NCI-H526 (cell line): ENCODE measurements at places on chromosomes 1 and 21.
A peak's percentile ranks its signal among the peaks of the same experiment; 100 is the strongest.

GRCh38 chr1:80418134-80418533 is 1382.6 kb upstream of the ADGRL2 start:
- DNase-seq: no peak

DNA sequence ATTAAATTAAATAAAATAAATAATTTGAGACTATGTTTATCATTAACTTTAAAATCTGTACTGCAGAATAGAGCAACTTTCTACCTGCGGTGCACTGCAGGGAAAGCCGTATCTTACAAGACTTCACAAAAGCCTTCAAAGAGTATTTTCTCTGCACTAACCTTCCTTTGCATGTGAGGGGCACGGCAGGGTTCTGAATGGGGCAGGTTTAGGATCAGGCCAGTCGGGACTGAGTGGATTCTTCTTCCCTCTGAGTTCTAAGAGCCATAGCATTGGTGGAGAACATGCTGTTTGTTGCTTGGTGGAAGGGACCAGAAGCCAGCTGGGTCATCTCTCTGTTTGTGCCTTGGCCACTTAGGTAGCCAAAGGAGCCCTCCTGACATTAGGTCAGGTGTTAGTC is 55.2 kb upstream of the LGALS8 start:
- DNase-seq: no peak

- DNase-seq: no peak
Observed at GRCh38 chr1:3584915-3585314, 26.4 kb downstream of the MEGF6 start.

DNA sequence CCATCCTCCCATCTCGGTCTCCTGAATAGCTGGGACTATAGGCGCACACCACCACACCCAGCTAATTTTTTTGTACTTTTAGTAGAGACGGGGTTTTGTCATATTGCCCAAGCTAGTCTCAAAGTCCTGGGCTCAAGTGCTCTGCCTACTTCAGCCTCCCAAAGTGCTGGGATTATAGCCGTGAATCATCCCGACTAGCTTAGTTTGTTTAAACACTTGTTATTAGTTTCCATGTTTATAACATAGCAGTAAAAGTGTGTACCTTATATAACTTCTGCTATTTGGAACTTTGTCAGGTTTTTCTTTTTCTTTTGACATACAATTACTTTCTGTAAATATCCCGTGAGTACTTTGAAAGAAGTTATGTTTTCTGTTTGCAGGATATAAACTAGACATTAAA is 60.6 kb upstream of the C1orf21 start:
- no peak for DNase-seq

- no peak for DNase-seq
Observed at GRCh38 chr1:235199441-235199840, 38.4 kb upstream of the RBM34 start.

- DNase-seq: peak; percentile 63
Observed at GRCh38 chr21:42521384-42521783, 7.7 kb downstream of the SLC37A1 start.

GRCh38 chr1:42940851-42941639 is 17.6 kb downstream of the SLC2A1 start:
- no peak for DNase-seq

DNA sequence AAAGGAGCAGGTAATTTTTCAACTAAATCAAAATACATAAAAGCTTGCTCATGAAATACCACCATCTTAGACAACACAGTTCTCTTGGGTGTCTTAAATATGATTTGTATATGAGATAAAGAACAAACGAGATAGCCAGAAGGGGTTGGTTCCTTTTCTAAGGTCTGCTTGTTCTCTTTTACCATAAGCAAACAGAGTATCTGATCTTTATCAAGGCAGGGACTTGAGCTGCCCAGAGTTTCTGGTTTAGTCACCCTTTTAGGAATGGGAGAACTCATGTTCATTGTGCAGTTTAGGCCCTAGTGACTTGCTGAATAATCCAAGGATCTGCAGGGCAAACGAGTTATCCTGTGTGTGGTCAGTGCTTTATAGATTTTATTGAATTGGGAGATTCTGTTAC is 3.0 kb upstream of the SUCO start:
- peak; percentile 58 for DNase-seq

DNA sequence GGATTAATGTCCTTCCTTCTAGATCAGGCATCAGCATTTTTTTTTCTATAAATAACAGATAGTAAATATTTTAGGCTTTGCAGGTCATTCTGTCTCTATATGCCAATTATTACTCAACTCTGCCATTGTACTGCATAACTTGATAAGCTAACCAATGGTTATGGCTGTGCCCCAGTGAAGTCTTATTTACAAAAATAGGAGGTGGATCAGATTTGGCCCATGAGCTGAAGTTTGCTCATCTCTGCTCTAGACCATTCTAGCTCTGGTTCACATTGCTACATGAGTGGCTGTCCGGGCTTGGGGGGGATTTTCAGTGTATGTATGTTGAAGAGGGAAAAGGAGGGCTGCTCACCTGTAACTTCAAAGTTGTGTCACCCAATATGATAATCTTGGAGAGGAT is 10.1 kb downstream of the RAB7B start:
- DNase-seq: no peak

DNA sequence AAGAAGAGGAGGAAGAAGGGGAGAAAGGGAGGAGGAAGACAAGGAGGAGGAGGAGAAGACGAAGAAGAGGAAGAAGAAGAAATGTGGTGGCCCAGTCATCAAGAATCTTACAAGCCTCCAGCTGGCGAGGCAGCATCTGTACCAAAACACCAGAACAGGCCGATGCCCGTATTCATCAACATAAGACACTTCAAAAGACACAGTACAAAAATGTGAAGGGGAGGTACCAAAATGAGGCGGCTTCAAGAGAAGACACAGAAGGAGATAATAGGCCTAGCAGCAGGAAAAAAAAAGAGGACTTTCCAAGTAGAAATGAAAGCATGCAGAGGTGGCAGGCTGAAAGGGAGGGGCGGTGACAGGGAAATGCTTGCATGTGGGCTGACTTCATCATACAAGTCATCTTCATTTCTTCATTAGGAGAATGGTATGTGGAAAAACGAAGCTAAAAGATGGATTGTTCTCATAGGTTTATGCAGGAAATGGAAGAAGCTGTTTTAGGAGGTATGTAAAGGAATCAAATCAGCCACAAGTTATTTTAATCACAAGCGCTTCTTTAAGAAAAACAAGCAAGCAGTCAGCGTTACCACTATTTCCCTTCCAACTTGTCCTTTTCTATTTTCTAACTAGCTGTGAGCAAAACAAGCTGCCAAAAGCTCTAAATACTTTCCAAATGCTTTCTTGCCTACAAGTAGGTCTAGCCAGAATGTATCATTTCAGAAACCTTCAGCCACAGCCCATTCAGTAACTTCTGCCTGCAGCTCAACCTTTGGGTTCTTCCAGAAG is 192.3 kb downstream of the SLC45A1 start:
- DNase-seq: no peak

DNA sequence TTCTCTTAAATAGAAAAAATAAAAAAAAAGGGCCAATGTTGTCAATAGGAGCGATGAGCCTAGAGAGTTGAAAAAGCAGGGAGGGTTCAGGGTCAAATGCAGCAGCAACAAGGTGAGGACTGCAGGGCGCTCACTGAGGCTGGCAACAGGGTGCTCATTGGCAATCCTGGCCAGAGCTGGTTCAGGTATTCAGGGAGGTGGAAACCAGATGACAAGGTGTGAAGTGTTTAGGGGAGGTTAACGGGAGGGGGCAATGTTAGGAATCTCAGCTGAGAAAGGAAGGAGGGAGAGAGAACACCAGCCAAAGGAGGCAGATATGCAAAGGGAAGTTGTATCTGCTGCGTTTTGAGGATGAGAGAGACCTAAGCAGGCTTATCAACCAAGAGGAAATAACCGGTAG is 129.8 kb upstream of the DAB1 start:
- DNase-seq: no peak

DNA sequence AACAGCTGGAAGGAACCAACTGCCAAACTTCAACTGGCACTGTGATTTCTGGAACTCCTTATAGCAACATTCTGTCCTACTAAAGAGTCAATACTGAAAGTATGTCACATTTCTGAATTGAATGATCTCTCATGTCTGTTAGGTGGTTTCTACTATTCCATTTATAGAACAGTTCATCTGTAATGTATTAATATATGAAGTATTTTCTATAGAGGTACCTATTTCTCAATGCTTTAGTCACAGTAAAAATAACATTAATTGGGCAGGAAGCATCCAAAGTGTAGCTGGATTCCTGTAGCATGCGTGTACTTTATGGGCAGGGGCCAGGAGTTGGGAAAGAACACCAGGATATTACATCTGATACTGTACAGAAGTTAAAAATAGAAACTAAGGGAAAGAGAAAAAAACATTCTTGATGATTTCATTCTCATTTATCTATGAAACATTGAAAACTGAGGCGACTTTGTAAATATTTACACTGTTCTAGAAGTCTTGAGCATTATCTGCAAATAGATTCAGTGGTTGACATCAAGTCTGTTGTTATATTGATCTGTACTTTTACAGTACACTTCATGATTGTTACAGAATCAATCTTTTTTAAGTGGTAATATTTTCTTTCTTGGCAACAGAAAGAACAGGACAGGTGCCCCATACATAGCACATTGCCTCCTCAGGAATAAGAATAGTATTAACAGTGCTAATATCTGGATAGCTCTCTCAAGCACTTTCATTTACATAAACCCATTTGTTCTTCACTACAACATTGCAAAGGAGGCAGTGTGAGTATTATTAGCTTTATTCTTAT is 6.2 kb upstream of the ZNF281 start:
- no peak for DNase-seq

DNA sequence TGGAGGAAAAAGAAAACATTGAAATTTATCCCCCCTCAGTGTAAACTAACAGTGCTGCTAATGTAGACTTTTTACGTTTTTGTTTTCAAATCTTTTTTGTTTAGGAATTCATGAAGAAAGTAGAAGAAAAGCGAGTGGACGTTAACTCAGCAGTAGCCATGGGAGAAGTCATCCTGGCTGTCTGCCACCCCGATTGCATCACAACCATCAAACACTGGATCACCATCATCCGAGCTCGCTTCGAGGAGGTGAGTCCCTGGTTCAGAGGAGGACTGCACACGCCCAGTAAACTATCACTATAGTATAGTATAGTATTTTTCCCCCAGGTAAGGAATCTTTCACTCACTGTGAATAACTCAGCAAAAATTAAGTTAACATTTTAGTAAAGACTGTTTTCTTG is 37.8 kb upstream of the BMP8A start:
- no peak for DNase-seq

GRCh38 chr1:184892116-184892515 is 82.2 kb downstream of the NIBAN1 start:
- no peak for DNase-seq

DNA sequence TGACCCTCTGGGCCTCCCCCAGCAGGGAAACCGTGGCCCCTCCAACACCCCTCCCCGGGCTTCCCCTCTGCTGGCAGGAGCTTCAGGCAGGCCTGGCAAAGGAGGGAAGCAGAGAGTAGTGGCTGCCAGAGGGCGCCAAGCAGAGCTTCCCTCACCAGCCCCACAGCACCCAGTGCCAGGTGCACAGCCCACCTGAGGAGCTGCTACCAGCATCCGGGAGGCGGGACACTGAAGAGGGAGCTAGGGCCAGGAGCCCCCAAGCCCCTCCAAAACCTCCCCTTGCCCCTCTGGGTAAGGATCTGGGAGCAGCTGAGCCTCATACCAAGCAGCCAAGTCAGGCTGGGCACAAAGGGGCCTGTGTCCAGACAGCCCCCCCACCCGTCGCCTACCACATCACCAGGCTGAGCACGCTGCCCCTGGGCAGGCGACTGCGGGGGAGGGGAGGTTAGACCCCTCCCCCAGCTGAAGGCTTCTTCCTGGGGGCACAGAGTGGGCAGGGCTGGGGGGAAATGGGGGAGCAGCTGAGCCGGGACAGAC is 19.6 kb downstream of the CCDC24 start:
- no peak for DNase-seq

- DNase-seq: no peak
Observed at GRCh38 chr1:100298512-100298911, 32.5 kb downstream of the RTCA start.

DNA sequence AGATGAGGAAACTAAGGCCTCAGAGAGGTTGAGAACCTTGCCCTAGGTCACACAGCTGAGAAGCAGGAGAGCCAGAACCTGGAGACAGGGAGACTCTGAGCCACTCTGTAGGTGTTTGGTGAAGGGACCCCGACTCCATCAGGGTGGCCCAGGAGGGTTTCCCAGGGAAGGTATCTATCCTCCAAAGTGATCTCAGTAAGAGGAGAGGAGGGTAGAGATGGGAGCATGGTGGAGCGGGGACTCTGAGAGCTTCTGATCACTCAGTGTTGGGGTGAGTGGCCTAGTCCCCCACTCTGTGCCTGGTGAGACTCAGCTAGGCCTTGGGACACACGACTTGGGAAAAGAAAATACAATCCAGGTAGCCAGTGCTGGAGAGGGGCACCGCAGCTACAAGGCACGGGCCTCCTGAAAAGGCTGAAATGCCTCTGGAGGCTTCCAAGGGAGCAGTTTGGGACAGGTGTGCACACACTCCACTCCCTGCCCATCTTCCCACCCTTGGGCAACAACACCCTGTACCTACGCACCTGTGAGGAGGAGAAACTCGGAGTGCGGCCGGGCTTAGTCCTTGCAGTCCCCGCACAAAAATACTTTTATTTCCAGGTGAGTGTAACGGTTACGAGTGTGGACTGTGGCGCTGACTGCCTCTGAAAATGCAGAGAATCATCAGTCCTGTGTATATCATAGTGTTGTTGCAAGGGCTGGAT is 80.8 kb downstream of the CAMK2N1 start:
- DNase-seq: no peak

DNA sequence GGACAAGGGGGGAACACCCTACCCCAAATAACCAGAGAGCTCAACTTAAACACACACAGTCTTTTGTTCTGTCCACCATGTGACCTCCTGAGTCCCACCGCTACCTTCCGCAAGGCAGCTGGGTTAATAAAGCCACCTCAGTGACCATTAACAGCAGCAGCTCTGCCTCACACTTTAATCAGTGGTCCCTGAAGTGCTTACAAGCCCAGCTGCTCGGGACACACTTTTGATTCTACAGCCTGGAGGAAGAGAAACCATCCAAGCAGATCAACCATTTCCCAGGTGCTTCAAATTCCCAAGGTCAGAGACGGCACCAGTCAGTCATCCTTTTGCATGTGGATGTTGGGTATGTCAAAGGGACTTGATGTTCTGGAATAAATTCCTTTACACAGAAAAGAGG is 70.1 kb downstream of the KCNJ15 start:
- no peak for DNase-seq

GRCh38 chr1:167196166-167196565 is 24.5 kb upstream of the POU2F1 start:
- DNase-seq: no peak

GRCh38 chr1:110714374-110714995 is 39.7 kb upstream of the KCNA3 start:
- no peak for DNase-seq

- DNase-seq: no peak
Observed at GRCh38 chr1:8903410-8903809, 24.9 kb upstream of the ENO1 start.

DNA sequence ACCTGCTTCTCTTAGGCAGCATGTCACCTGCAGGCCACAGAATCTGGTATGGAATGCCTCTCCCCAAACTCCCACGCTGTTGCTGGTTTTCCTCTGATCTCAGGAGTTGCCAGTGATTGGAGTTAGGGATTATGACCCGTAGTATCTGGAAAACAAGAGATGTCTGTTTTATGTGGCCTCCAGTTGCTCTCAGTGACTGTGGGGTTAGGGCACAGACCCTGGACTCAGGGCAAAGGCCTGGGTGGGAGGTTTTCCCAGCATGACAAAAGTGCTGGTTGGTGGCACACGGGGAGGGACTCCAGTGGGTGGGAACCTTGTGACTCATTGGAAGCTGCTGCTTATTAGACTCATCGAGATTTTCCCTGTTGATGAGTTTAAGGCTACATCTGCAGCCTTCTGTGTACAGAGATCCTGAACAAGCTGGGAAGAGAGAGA is at the start of gene NR1I3:
Gene NR1I3 (minus strand): TSS at position 165 of the 435 bp plus-strand sequence. CDS start 1,638 bp downstream, outside the sequence.
- no peak for DNase-seq

- no peak for DNase-seq
Observed at GRCh38 chr1:109579491-109579890, 31.1 kb downstream of the GNAI3 start.
